Stomach (tissue), 19 donors: ENCODE measurements at places on chromosomes 5 and 9. TPM values are rescaled to one million over a fixed set of nuclear protein-coding genes. Genes with fewer than 3 reads are reported as not detected.

PRUNE2 gene
- 206 TPM for total RNA-seq

DNA sequence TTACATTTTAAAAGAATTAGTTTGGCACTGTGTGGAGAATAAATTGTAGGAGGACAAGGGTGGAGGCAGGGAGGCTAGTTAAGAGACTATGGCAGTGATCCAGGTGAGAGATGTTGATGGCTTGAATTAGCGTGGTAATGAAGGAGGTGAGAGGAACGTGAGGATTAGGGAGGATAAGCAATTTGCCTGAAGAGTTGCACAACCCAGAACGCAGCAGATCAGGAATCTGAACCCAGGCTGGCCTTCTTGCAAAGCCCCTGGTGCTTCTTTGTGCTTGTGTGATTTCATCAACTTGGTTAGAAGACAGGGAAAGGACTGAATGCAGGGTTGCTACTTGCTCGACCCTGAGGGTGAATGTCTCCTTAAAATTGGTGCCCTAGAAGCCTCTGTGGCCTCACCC lies 6.9 kb upstream of the SCAMP1 start:
- H3K27me3 ChIP-seq = no peaks in the 10 kb centered on the region
- no peak overlapping the region for H3K4me3 ChIP-seq
- H3K36me3 ChIP-seq = no peaks in the 10 kb centered on the region
- no peaks in the 10 kb centered on the region for H3K4me1 ChIP-seq
- H3K27ac ChIP-seq = no peak overlapping the region
- DNase-seq = no peak

ECM2 gene
- not detected for total RNA-seq

PCDHGC5 gene
- total RNA-seq = not detected

- no peaks in the 10 kb centered on the region for H3K27me3 ChIP-seq
- H3K4me1 ChIP-seq = no peaks in the 10 kb centered on the region
- no peak for DNase-seq
- H3K27ac ChIP-seq = no peak overlapping the region
Observed at GRCh38 chr5:61866930-61867329, 439.1 kb upstream of the KIF2A start.
